ENCODE measurements at places on chromosomes 2 and 18.

- no peak for DNase-seq
Observed at GRCh38 chr18:56569416-56569815, 69.0 kb downstream of the TXNL1 start.

DNA sequence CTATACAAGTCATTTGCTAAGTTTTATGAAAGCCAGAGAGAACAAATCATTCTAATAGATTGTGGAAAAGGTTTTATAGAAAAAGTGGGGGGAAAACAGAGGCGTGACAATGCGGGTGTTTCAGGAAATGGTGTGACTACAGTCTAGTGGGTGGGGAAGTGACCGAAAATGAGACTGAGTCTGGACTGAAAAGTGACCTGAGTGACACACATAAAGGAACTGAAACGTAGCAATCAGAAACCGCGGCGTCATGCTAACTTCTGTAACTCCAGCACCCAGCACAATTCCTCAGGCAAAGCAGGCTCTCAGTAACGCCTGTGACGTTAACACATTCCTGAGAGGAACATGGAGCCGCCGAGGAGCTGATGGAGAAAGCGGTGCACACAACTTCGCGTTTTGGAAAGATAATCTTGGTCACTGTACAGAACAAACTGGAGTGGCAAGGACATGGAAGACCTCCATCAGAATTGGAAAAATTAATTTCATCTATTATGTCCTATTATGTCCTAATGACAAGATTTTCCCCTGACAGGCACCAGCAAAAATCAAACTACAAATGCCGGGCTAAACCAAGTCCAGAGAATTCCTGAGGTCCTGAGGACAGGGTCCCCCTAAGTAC, 1.4 kb upstream of the CD226 start:
- DNase-seq = no peak

GRCh38 chr2:4180631-4181030, 477.3 kb downstream of the DCDC2C start:
- no peak for DNase-seq

DNA sequence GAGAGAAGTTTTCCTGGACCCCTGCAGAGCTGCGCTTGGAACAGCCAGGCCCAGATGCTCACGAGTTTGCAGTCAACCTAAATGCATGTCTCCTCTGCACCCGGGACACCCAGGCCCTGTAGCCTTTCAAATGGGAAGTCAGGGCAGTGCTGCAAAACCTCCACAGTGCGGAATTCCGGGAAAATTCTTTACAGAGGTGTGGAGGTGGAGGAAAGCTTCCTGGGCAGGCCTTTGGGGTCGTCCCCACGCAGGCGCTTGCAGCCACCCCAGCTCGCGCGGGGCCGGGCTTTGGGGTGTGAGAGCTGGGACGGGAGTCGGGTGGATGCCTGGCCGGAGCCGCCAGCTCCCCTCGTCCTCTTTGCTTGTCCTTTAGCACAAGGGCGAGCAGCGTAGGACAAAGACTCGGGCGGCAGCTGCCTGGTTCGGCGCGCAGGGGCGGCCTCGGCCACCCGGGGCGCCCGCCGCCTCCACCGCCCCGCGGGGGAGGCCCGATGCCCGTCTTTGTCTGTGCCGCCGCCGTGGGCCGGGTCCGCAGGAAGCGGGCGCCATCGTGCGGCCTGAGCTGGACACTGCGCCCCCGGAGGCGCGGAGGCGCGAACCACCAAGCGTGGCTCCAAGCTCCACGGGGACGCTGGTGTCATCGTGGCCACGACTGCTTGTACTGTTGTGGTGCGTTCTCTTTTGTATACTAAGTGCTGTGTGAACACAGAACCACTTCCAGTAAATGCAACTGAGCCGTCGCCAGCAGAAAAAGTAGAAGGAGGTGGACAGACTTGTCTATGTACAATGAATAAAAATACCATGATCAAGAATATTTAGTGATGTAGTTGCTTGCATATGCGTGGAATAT, 28.2 kb upstream of the BCL11A start:
- peak; percentile 86 for DNase-seq

- DNase-seq = no peak
Observed at GRCh38 chr2:217108575-217109027, 248.7 kb upstream of the TNP1 start.

GRCh38 chr2:33275689-33276444, 200.6 kb upstream of the RASGRP3 start:
- no peak for DNase-seq

- DNase-seq = no peak
Observed at GRCh38 chr2:33617401-33617800, 18.3 kb upstream of the FAM98A start.

DNA sequence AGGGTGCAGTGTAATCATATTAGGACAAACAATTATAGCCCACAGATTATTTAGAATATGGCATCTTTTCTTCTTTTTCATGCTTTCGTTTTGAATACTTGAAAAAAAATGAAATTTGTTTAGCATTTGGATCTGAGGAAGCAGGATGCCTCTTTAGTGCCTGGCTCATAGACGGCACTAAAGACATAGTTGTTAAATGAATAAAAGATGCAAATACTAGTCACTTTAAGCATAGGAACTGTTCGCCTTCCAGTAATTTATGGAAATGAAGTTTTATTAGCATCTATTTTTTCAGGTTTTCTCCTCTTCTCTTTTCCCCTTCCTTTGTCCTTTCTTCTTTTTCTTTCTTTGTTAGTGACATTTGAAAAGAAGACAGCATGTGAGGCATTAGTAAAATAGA, 80.4 kb downstream of the CHST9 start:
- peak; percentile 40 for DNase-seq
